ENCODE measurements at places on chromosomes 3 and 15.

GRCh38 chr3:126680667-126681055 is 23.4 kb upstream of the CHCHD6 start:
- DNase-seq, result no peak

- DNase-seq, result no peak
These were observed 104.3 kb downstream of the CD47 start for GRCh38 chr3:107986505-107986904.

DNA sequence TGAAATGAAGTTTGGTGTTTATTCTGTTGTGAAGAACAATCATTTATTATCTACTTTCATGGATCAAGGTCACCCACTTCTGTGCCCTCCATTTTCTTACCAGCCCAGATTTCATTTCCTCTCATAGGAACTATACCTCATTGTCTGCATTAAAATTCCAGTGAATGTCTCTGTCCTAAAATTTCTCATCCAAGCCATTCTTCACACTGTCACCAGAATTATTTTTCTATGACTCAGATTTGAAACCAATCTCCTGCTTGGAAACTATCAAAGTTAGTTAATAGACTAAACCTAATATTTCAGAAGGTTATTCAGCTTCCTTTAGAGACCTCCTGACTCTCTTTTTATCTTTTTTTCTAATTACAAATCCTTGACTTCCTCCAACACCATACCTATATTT is 364.1 kb upstream of the CBLB start:
- DNase-seq, result no peak

- DNase-seq, result no peak
These were observed 3.1 kb downstream of the ADAMTSL3 start for GRCh38 chr15:83656943-83657528.

DNA sequence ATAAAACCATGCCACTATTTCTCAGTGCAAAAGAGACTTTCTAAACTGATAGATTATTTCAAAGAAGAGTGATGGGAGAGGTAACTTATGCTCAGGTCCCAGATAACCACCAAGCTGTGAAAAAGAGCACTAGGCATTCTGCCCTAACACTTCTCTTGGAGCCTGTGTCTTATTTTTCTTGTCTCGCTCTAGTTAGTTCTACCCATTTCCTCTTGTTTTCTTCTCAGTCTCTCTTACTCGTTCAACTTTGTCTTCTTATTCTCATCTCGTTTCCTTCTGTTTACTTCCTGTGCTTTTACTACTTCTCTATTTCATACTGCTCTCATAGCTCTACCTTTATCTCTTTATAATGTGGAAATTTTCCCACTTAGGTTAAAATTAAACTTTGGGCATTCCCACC is 91.8 kb upstream of the CGNL1 start:
- no peak for DNase-seq

GRCh38 chr15:65411465-65412071 is 11.2 kb downstream of the IGDCC4 start:
- DNase-seq, result no peak

DNA sequence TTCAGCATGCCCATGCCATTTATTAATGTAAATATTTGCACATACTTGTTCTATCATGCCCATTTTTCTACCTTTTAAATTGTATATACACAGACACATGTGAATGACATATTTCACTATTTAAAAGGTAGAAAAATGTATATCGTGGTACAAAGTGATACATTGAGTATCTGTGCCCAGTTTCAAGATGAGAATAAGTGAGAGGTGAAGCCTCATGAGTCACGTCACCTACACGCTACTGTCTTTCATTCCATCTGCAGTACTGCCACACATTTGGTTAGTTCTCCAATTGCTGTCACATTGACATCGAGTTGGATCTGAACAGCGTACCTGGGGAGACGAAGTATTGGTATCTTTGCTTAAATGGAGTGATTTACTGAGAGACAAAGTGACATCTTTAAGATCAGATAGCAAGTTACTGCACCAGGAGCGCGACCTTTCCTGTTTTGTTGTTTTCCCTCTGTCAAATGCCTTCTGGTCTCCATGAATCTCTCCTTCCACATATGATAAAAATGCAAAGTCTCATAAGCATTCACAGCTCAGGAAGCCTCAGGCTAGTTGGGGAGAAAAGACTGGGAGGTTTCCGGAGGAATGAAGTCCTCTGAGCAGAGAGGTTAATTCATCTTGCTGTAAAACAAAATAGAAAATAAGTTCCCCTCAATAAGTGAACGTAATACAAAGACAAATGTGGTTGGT is 12.0 kb downstream of the GREM1 start:
- no peak for DNase-seq

DNA sequence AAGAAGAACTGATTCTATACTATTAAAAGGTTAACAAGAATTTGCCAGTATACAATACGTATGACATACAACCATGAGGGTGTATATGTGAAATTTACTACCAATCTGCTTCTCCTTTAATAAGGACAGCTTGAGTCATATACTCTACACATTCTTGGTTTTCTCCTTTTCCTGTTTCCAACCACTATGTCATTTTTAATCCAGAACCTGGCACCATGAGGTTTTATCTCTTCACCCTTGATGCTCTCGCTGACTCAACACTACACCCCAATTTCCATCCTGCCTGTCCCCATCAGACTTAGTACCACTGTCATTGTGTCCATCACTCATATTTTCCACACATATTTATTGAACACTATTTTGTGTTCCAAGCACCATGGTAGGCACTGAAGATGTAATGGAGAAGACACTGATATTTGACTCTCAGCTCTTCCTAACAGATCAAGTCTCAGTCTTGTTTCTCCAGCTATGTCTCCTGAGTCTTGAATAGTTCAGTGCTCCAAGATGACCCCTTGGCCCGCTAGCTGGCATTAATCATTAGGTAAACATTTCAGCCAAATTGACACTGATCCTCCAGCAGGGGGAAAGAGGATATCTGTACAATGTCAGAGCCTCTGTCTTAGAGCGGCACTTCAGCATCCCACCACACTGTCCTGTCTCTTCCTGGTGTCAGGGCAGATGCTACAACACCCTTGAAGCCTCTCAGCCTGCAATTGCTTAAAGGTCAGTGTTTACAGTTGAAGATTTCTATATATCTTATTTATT is 11.2 kb upstream of the COL8A1 start:
- DNase-seq, result no peak

GRCh38 chr3:12170207-12170606 is 11.5 kb upstream of the TIMP4 start:
- DNase-seq, result no peak

DNA sequence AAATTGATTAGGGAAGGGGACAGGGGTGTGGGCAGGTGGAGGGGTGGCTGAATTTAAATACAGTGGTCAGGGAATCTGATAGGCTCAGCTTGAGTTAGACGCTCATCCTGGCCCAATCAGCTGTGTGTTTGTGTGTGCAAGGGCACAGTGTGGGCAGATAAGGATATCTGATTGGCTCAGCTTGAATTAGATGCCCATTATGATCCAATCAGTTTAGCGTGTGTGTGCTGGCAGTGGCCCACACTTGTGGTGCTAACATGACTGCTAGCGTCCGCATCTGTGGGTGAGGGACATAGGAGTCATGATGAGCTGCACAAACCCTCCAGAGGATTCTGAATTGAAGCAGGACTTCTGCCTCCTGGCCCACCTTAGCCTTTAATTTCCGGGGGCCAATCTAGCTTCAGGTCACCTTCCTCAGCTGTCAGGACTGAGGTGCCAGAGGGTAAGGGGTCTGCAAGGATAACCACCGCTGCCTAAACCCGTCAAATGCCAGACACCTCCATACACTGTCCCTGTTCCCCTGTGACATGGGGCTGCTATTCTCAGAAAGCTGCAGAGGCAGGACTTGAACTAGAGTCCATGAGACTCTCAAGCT is 97.3 kb downstream of the CORO2B start:
- no peak for DNase-seq

GRCh38 chr3:10511809-10512494 is 6.6 kb upstream of the ATP2B2 start:
- DNase-seq, result no peak

DNA sequence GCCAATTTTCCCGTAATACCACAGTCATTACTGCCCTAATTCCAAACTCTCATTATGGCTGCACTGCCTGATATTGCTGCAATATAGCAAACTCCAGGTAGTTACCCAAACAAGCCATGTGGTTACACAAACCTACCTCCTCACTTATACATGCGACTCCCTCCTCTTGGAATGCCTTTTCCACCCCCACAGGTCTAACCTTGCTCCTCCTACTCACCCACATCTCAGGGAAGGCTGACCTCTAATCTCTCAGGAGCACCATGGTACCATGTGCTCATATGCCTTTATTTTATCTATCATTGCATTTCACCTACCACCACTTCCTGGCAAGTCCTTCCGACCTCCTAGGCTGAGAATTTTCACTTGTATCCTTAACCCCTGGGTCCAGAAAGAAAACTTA is 2.9 kb downstream of the RBPMS2 start:
- no peak for DNase-seq

DNA sequence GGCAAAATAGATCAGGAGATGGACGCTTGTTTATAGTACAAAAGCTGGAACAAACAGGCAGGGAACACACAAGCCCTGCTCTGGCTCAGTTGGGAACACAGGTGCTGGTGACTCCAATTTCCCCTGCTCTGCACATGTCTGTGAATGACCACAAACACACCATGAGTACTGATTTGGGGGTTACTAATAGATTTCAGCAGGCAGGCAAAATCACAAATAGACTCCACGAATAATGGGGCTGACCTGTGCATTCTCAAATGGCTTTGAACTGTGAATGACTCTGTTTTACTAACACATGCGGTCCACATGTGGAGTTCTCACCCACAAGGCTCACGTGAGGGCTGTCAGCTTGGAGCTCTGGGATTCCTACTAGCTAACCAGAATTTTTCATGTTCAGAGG is 3.9 kb downstream of the RTP3 start:
- DNase-seq, result no peak

GRCh38 chr15:85661859-85662258 is 132.9 kb downstream of the KLHL25 start:
- no peak for DNase-seq

DNA sequence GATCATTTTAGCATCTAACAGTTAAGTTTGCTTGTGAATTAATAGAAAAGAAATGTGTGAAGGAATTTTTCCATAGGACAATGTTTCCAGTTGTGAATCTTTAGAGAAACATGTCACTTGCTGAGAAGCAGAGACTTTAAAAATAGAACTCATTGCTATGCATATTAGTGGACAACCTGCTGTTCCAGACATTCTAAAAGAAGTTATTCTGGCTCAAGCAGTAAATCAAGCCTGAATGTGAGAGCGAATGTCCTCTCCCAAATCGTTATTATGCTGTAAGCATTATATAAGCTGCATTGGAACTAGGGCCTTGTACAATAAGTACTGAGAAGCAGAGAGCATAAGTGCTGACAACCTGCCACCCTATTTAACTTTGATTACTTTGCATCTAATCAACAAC is 990.9 kb downstream of the PLOD2 start:
- DNase-seq, result no peak

GRCh38 chr15:38864827-38865581 is 300.4 kb upstream of the RASGRP1 start:
- no peak for DNase-seq

Data from stimulated activated CD4-positive, alpha-beta T cell treated with anti-CD3 and anti-CD28 coated beads, Interleukin-4, amount 100 ng/mL, for 48 hours (primary cell).